Stomach (tissue), 19 donors: ENCODE measurements at places on chromosomes 5 and 9. TPM values are rescaled to one million over a fixed set of nuclear protein-coding genes. Genes with fewer than 3 reads are reported as not detected.

The FOXE1 gene
- not detected for total RNA-seq

The STK32A gene
- 0.58 TPM for total RNA-seq

The FOXD4 gene
- total RNA-seq: not detected

The SLC1A3 gene
- total RNA-seq: 0.87 TPM

The IFNK gene
- total RNA-seq: not detected

The HSD17B3 gene
- total RNA-seq: not detected

The HMCN2 gene
- total RNA-seq: 7.5 TPM

The DMRT2 gene
- 2.3 TPM for total RNA-seq

The GNA14 gene
- 1.3 TPM for total RNA-seq

The CARTPT gene
- not detected for total RNA-seq

DNA sequence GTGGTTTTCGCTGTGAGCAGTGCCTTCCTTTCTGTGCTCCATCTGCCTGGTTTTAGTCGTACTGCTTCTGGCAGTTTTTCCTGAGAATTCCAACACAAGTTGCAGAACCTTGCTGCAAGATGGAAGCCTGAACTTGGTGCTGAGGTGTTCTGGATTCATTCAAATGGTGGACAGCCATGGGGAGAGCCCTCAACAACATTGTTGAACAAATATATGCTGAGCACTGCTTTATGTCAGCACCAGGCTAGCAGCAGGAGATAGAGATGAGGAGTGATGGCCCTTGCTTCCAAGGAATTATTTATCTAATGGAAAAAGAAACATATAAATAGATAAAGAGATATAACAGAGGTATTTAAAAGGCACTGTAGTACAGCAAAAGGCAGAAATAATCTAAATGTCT, 7.3 kb upstream of the RPS6 start:
- DNase-seq: no peak

DNA sequence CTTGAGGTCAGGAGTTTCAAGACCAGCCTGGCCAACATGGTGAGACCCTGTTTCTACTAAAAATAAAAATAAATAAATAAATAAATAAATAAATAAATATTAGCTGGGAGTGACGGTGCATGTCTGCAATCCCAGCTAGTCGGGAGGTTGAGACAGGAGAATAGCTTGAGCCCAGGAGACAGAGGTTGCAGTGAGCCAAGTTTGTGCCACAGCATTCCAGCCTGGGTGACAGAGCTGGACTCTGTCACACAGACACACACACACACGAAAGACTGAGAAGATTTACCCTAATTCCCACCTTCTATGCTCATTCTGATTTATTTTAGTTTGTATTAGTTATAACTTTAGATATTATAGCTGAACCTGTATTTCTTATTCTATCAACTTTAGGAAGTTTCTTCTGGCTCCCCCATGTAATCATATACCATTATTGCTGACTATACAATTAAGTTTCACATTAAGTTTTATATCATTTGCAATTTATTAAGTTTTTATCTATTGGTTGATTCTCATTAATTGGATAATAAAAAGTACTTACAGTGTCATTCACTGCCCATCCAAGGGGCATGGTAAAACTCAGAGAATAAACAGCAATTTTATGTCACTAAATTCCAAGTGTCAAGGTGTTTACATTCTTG, 20.8 kb downstream of the ABHD17B start:
- DNase-seq: no peak

DNA sequence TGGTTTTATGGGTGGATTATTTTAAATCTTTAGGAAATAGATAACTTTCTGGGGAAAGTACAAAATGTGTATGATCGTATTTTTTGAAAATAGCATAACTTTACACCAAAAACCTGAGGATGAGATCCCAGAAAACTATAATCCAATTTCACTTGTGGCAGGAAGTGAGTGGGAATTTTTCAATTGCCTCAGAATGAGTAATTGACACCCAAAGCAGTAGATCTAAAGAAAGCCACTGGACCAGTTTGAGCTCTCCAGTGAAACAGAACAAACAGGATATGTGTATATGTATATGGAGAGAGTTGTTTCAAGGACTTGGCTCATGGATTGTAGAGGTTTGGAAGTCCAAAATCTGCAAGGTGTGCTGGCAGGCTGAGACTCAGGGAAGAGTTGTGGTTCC, 109.2 kb upstream of the SHB start:
- DNase-seq: no peak

DNA sequence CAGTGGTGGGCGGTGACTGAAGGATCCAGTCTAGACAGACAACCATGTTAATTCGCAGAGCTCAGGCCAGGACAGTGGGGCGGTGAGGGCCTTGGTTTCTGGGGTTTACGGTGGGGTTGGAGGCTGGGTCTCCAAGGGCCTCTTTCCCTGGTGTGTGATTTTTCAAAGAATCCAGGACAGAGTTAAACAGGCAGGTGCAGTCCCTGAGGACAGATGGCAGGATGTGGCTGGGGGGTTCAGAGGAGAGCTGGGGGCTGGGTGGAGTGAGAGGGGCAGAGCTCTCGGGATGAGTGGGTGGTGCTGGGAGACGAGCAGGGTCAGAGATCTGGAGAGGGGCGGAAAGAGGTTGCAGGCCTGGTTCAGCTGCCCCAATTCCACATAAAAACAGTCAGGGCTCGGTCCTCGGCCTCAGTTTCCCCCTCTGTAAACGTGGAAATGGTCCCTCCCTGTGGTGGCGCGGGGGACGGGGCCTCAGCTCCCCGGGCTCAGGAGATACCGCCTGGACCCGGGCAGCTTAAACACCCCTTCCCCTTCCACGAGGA, 145.9 kb downstream of the GAPVD1 start:
- no peak for DNase-seq

GRCh38 chr9:37873955-37874354, 30.0 kb downstream of the SLC25A51 start:
- DNase-seq: no peak

DNA sequence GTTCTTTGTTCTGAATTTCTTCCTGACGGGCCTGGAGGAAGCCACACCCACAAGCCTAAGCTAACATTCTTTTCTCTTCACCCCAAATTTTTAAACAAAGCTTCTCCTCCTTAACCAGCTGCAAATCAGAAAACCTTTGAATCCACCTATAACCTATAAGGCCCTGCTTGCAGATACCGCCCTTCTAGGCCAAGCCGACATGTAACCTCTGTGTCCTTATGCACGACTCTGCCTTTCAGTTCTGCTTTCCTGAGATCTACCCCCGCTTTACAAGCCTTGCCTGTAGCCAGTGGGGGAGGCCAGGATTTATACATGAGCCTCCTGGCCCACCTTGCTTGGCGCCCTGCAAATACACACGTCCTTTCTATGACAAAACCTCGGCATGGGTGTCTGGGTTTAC, 19.3 kb downstream of the BRD9 start:
- no peak for DNase-seq

GRCh38 chr9:131012396-131012917, 3.5 kb downstream of the LAMC3 start:
- DNase-seq: peak; percentile 44

GRCh38 chr5:177327539-177328522, 16.1 kb upstream of the MXD3 start:
- DNase-seq: peak; percentile 66

DNA sequence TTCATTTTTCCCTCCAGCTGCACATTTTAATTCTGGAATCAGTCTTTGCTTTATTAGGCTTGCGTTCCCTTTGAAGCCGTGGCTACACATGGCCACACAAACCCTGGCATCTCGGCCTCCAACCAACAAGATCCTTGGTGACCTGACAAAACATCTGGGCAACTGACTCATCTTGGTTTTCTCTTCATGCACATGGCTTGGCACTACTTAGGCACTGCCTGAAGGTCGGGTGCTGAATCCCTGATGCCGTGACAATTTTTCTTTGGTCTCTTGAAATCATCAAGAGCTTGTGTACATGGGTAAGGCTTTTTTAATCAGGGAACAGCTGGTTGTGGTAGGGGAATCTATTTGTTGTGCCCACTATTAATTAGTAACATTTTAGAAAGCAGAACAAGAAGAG, 16.0 kb upstream of the PAPPA start:
- no peak for DNase-seq

GRCh38 chr5:120621339-120621738, 157.2 kb downstream of the PRR16 start:
- no peak for DNase-seq

DNA sequence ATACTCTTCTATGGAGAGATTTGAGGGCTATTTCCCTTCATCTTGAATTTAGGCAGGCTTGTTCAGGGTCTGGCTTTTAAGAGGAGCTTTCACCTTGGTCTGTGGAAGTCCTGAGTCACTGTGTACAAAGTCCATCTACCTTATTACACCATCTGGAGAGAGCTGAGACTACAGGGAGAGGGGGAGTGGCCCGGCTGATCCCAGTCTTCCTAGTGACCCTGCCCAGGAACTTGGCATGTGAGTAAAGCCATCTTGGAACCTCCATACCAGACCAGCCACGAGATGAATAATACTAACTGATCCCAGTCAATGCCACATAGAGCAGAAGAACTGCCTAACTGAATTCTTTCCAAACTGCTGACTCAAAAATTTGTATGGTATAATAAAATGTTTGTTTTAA, 8.4 kb upstream of the IL6ST start:
- DNase-seq: peak; percentile 68

GRCh38 chr9:128396970-128397613, 23.6 kb upstream of the CERCAM start:
- no peak for DNase-seq

GRCh38 chr9:93302586-93303257, 118.8 kb downstream of the WNK2 start:
- DNase-seq: peak; percentile 75

GRCh38 chr5:170599756-170600155, 95.9 kb downstream of the KCNIP1 start:
- no peak for DNase-seq

DNA sequence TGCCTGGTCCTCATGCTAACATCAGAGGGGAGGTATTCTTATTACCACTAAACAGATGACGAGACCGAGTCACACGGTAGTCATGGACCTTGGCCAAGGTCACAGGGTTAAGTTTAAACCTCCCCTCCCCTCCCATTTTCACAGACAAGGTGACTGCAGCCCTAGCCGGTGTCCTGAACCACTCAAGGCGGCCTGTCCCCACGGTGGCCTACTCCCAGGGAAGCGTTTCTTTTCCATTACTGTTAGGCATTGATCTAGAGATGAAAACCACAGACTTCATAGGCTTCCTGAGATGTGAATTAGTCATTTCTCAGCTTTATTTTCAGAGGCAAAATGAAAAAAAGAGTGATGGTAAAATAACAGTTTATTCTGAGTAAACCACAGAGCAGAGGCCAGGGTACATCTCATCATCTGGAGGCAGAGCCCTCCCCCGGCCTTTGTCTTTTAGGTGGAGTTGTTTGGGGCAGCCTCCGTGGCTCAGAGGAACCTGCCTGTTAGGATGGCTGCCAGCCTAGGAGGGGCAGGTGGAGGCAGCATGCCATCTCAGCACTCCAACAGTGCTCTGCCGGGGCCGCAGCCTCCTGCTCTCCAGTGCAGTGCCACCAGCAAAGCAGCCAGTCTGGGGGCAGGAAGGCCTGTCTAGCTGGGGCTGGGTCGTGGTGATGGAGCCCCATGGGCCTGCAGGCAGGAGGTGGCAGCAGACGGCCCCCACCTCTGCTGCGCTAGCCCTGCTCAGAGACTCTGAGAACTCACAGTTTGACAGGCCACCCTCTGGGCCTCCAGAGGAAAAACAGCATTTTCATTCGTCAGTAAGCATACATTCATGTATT, 71.2 kb downstream of the RAPGEF1 start:
- DNase-seq: peak; percentile 67
